ENCODE measurements at places on chromosomes 7 and 10. TPM values are rescaled to one million over a fixed set of nuclear protein-coding genes. Genes with fewer than 3 reads are reported as not detected.

The SFTPA1 gene
- not detected for polyA plus RNA-seq

- no peak for DNase-seq
Measured at GRCh38 chr10:47349941-47350371, 1.8 kb downstream of the RBP3 start.

DNA sequence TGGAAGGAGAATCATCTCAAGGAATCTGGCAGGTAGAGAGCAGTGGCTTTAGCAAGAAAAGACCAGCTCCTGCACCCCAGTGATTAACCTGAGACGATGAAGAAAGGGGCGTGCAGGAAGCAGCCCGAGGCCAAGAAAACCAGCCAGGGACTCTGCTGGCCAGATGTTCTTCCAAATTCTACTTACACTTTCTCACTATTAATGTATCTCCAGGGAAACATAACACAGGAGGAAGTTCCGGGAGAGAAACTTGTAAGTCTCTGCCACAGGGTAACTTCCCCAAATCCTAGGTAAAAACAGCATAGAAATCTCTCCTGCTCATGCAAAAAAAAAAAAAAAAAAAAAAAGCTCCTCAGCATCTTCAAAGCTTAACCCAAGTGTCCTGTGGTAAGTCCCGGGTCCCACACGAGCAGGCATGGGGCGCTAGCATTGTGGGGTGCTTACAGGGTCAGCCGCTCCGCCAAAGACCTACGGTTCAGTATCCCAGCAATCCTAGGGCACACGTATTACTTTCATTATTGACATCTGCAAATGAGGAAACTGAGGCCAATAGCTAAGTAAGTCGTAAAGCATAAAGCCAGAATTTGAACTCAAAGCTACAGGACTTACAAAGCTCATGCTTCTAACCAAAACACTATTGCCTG is 97.2 kb upstream of the GNA12 start:
- DNase-seq = no peak

The SFRP4 gene
- not detected for polyA plus RNA-seq

DNA sequence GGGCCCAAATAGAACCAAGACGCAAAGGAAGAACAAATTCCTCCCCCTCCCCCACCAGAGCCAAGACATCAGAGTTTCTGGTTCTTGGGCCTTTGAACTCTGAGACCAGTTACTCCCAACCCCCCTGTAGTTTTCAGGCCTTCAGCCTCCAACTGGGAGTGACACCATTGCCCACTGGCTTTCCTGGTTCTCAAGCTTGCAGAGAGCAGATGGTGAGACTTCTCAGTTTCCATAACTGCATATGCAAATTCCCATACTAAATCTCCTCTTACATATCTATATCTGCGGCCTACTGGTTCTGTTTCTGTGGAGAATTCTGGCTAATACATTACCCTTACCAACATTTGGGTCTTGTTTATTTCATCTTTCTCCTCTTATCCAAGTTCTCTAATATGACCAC is 762.9 kb downstream of the GRM8 start:
- no peak for DNase-seq

GRCh38 chr7:37656913-37657530 is 26.5 kb upstream of the GPR141 start:
- no peak for DNase-seq

GRCh38 chr7:66668677-66669076 is 40.0 kb downstream of the KCTD7 start:
- no peak for DNase-seq

GRCh38 chr7:106896231-106896630 is 31.1 kb downstream of the PIK3CG start:
- DNase-seq = no peak

The SVOPL gene
- 3.0 TPM for polyA plus RNA-seq

GRCh38 chr10:94546049-94546900 is 687 bp downstream of the HELLS start:
- DNase-seq = no peak

DNA sequence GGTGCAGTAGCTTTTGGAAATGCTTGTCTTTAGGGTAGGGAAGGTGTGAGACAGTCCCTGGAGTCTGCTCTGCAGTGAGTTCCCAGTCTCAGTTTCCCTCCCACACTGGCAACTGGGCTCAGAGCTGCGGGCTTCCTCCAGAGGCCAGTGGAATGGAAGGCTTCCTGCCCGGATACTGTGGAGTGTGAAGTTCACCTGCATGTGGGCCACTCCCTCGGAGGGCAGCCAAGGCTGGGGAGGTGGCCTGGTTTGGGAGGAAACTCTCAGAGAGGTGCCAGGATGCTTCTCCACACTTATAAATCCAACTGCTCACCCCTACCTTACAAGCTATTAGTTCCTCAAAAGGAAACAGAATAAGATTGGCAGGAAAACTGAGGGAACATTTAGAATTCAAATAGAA is 18.1 kb upstream of the UBE2H start:
- no peak for DNase-seq

- DNase-seq = no peak
Measured at GRCh38 chr10:31804352-31804810, 124.2 kb downstream of the ARHGAP12 start.

The FAM180A gene
- polyA plus RNA-seq = not detected

DNA sequence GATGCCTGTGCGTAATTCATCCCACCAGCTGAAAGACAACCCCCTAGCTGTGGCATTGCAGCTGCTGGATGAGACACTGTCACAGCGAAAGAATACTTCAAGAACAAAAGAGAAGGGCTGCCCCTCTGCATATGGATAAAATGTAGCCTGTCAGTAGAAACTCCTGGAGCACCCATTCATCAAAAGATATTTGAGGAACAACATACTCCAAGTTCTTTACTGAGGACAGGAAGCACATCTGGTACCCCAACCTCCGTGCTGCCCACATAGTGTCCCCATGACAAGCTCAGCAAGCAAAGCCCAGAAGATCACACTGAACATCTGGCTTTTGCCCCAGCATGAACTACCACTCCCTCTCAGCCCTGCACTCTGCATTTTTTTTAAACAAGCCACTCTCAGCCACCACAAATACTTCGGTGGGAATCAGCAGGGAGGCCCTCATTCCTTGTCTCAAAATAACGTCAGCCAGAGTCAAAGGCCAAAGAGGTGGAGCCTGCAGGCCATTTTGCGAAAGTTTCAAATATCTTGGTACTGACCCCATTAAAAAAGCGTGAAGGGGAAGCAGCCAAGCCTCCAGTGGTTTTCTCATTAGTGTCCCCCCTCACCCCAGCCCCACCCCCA is 1.7 kb downstream of the CREB3L2 start:
- no peak for DNase-seq

The CFAP70 gene
- polyA plus RNA-seq = 0.31 TPM

The PDCD11 gene
- 14.9 TPM for polyA plus RNA-seq

DNA sequence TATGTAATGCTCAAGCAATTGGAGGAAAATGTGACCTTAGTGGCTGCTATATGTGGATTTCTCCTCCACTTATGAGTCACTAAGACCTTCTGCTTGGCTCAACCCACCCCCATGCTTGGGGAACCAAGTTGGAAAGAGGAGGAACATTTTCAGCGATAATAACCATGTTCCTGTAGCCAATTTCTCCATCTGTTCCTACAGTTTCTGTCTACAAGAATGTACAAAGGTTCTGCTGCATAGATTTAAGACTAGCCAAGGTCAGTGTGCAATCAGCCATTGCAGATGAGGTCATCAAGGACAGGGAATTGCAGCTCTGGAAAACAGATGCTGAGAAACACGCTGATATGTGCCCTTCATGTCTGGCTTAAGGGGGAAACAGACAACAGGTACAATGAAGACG is 5.6 kb upstream of the NRCAM start:
- DNase-seq = no peak

The BICC1 gene
- polyA plus RNA-seq = not detected

The RAPGEF5 gene
- polyA plus RNA-seq = not detected
